NCI-H1105 treated with DMSO at 0.1 percent for 48 hours (cell line): ENCODE measurements at places on chromosomes 4 and X.

GRCh38 chr4:163042306-163042705 is 124.4 kb downstream of the NAF1 start:
- no peak for DNase-seq

DNA sequence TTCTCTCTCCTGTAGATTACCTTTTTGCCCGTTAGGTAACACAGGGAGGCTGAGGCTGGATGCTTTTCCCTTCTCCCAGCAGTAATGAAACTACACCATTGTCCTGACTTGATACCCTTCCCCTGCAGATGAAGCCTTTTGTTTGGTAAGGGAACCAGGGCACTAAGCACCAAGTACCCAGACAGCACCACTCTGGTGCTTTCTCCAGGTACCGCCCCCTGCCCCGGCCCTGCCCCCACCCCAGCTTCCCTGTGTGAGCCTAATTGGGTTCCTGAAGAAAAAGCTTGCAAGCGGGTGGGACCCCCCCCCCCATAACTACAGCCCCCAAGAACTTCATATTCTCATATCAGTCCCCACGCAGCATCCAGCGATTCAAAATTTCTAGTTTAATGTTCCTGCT is 79.8 kb downstream of the JADE3 start:
- no peak for DNase-seq

DNA sequence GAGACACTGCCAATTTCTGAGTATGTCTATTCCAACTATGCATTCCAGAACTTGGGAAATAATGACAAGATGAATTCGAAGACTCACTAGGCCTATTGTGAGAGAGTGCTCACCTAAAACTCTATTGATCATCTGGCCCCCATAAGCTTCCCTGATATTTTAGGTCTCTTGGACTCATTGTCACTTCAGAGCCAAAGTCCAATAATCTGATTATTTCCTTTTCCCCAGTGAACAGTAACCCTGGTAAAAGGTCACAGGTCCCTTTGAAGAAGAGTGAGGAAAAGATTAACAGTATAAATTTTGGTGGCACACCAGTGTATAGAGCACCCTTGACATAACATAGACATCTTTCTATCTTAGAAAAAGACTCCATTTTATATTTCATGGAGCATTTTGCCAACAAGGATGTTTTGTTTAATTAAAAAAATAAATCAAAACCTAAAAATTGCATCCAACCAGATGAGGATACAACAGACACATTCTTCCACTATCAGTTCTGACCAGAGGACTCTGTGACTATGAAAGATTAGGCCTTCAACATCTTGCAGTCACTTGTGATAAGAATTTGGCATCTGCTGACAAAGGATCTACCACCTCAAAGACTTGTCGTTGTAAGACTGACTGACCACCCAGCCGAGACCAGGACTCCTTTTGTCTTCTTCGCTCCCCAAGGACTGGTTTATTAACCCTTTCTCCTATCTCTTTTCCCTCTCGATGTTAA is 191.9 kb downstream of the MAB21L2 start:
- DNase-seq = no peak

DNA sequence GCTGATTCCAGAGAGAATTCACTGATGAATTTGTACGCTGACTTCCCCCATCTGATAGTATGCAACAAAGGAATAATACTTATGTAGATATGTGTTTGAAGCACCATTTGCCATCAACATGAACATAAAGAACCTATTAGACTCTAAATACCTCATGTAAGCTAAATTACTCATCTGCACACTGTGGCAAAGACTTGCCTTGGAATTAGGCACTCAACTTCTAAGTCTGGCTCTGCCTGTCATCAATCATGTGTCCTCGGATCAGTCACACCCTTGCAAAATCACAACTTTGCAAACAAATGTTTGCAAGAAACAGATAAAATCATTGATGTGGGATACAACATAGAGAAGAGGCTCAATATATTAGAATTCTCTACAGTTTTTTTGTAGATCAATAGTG is 169.9 kb upstream of the LDB2 start:
- no peak for DNase-seq

DNA sequence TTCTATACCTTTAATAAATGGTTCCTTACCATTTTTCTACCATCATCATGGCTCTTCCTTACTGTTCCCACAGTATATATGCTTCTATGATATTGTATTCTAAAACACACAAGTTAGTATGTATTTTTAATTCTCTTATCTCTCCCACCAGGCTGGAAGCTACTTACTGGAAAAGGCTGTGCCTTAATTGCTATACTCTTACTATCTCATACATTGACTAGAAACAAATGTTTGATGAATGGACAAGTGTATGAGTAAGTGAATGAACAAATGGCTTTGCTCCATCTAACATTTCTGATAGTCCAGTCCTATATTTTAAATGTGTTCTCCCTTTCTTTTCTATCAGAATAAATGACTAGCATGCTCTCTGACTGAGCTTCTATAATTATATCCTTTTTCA is 320.8 kb upstream of the RASGEF1B start:
- no peak for DNase-seq

- no peak for DNase-seq
Observed at GRCh38 chrX:116781926-116782325, 319.1 kb upstream of the CT83 start.

GRCh38 chr4:21710179-21710835 is 238.3 kb downstream of the KCNIP4 start:
- DNase-seq = no peak

GRCh38 chrX:69150281-69150960 is 14.8 kb downstream of the PJA1 start:
- DNase-seq = no peak

DNA sequence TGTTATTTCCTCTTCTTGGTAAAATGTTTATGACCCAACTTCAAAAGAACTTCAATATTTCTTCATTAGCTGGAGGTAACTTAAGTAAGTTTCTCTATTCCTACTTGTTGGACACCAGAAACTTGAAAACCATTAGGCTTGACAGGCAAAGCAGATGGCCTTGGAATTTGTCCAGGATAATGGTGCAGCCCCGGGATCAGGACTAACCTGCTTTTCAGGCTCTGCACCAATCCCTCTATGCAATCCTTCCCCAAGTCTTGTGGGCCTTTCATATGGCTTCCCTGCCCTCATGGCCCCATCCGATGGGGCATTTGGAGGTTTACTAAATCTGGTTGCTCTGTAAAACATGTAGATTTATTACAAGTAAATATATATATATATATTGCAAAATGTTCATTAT is 68.5 kb downstream of the SPINK2 start:
- DNase-seq = no peak

DNA sequence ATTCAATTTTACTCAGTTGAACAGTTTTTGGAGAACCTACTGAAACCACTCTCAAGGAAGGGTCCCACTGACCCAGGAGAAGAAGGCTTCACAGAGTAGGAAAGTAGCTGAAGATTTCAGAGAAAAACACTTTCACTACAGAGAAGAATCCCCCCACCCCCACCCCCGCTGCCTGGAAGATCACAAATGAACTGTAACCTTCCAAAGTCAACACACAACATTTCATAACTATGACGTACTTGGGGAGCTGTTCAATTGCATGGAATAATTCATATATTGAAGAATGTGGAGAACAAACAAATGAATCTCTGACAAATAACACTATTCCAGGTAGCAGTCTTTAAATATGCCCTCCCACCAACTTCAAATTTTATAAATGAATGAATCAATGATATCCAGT is 86.1 kb upstream of the STS start:
- no peak for DNase-seq

DNA sequence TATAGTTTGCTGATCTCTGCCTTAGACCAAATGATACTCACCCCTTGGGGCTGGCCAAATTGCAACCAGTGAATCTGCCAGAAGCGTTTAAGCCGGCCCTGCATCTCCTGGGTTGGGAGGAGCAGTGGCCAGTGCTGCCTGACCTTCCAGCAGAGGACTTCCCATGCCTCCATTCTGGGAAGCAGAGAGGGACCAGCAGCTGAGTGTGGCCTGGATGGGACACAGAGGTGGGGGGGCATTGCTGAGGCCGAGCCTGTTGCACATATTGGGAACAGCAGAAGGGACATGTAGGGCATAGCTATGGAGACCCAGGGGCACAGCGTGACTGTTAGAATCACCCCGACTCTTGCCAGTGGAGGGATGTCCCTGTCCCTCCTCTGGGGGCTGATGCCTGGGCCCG is 93.3 kb downstream of the CPZ start:
- no peak for DNase-seq

DNA sequence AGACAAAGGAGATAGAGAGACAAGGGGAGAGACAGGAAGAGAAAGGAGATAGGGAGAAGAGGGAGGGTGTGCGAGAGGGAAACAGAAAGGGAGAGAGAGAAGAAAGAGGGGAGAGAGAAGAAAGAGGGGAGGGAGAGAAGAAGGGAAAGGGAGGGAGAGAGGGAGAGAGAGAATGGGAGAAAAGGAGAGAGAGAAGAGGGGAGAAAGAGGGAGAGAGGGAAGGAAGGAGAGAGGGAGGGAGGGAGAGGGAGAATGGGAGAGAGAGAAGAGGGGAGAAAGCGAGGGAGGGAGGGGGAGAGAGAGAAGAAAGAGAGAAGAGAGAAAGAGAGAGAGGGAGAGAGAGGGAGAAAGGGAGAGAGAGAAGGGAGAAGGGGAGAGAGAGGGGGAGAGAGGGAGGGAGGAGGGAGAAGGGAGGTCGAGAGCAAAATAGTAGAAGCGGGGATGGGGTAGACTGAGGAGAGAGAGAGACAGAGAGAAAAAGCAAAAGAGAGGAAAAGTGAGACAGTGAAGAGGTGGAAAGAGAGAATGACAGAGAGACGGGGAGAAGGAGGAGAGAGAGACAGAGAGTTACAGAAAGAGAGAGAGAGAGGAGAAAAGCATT is 218.2 kb downstream of the DHRSX start:
- no peak for DNase-seq

DNA sequence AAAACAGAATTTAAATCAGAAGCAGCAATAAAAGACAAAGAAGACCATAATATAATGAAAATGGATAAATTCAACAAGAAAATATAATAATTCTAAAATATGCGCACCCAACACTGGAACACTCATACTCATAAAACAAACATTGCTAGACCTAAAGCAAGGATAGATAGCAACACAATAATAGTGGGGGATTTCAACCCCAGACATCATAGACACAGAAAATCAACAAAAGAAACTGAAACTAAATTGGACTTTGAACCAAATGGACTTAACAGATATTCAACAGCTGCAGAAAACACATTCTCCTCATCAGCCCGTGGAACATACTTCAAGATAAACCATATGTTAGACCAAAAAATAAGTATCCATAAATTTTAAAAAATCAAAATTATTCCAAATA is 1552.6 kb downstream of the C4orf33 start:
- no peak for DNase-seq

DNA sequence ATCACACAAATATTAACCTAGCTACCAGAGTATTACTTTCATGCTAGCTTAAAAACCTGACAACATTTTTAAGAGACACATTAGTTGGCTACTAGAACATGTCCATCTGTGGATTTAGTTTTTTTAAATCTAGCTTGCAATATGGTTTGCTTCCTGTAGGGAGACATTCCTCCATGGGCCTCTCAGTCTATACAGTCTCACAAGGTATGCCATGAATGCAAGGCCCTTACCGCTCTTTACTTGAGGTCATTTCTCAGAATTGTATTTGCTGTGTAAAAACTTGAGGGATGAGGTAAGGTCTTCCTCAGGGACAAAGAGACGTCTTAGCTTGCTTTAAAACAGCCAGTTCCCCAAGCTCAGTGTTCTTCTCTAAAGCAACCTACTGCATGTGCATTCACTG is 26.9 kb downstream of the UBA6 start:
- DNase-seq = no peak

- no peak for DNase-seq
Observed at GRCh38 chrX:109966246-109966645, 36.7 kb upstream of the TMEM164 start.
